BJ (cell line): ENCODE measurements at places on chromosomes 2 and 18.

DNA sequence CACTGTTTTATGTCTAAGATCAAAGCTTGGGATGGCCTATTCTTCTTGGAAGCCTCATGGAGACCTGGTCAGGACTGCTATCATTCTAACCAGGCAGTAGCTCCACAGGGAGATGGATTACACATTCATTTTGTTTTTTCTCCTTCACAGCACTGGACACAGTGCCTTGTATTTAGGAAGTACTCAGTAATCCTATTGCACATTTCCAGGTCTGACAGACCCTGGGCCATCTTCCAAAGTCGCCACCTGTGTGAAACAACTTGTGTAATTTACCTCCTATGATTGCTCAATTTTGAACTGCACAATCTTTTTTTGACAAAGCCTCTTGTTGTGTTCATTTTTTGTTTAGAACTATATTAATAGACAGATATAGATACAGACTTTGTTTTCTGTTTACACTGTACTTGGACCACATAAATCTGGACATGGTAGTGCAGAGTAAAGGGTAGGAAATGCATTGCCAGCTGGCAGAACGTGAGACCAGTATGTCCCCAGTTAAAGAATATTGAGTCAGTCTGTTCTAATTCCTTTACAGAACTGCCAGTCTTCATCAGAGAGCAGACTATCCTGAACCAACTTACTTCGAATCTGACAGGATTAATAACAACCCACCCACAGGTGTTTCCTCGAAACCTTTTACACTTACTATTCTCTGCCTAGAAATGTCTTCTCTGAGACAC, 277.8 kb upstream of the CYRIA start:
- DNase-seq, result no peak

DNA sequence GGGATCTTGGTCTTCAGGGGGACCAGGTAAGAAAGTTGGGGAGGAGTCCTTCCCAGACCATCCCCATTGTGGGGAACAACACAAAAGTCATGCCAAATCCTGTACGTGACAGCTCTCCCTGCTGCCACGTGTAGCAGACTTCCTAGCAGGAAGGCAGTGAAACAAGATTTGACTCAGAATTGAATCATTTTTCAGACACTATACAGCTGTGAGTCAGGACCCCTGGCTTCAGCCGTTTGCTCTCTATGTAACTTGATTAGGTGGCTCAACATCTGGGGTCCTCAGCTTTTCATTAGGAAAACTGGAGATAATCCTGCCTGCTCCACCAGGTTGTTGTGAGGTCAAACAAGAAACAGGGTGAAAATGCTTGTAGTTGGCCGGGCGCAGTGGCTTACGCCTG, 32.9 kb upstream of the PDCL3 start:
- no peak for DNase-seq

GRCh38 chr2:11698009-11698922, 28.3 kb upstream of the NTSR2 start:
- no peak for DNase-seq

DNA sequence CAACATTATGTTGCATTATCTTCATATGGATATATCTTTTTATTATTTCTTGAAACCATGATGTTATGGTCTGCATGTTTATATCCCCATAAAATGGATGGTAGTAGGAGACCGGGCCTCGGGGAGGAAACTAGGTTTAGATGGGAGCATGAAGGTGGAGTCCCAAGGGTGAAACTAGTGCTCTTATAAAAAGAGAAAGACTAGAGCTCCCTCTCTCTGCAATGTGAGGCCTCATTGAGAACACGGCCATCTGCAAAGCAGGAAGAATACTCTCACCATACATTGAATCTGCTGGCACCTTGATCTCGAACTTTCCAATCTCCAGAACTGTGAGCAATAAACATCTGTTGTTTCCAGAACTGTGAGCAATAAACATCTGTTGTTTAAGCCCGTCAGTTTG, 64.0 kb downstream of the NXPH2 start:
- no peak for DNase-seq

DNA sequence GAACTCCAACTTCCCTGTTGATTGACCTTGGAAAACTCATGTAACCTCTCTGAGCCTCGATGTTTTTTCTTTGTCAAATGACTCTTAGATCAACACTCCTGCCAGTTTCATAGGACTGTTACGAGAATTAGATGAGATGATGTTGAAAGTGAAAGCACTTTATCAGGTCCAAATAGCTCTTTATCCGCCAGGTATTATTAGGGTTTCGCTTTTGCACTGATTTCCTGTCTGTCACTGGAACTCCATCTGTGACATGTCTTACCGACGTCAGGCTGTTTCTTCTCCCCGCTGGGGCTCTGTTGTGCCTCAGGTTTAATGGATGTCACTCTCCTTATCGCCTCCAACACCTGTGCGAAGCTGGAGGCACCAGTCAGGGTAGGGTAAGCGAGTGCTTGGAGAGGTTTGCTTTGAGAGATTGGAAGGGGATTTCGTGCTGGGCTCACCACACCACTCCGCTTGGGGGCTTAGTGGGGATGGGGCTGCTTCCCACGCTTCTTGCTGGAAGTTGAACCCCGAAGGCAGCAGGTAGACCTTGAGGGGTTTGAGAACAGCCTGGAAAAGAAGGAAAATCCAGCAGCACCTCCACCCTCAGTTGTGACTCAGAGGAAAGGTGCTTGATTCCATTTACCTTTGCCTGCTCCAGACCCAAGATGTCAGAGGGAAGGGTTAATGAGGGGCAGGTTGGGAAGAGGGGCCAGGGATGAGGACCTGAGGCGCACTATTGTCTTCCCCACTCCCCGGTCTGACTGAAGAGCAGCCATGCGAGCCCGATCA, 4.3 kb downstream of the GAD1 start:
- DNase-seq, result no peak

DNA sequence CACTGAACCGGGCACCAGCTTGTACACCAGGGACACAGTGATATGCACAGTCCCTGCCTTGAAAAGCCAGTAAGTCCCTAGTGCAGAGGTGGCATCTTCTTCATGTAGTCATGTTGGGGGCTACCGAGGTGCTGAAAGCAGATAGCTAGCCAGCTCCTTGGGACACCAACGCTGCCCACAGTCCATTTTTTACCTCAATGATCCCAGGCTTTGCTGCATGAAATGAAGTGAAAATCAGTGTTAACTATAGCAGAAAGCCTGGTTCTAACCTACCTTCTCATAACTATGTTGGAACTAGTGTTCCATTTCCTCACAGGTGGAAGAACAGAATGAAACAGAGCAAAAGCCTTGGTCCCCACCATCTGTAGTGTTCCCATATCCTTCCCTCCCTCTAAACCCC, 66.6 kb upstream of the EML6 start:
- DNase-seq, result no peak

DNA sequence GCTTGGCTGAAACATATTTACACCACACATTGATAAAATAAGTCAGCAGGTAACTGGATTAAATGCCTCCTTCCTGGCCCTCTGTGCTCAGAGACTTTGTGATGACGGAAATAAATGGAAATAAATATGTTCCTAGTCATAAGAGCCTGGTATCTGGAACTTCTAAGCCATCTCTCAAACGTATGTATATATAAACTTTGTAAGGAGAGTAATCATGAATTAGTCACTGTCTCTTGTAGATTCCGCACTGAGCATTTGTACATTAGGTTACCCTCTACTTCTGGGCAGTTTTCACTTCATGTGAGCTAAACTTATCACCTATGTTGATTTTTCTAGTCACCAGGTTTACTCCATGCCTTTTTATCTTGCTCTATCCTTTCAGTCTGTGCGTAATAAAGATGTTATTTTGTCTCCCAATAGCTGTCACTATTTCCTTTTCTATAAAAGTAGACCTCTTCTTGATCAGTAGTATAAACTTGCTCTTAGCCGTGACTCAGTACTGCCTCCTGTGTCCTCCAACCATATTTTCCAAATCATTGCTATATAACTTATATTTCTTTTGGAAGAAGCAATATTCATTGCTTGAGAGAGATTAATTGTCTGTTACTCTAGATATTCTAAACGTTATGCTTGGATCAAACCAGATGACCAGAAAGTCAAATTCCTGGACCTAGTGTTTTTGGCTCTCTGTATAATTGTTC, 53.2 kb downstream of the FEZ2 start:
- no peak for DNase-seq

DNA sequence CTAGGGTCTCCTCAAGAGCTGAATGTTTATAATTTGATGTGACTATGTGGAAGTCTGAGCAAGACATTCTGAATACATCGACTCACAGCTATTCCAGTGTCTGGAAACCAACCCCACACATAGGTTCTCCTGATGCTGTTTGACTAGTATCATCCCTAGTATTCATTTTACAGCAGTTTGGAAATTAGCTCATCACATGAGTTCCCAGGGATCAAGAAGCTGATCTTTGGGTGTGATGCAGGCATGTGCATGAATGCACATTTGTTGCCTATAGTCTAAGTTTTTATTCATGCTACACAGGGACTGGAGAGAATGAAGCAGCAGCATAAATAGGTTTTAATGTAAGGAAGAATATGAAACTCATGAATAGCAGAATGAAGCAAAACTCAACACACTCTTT, 284.3 kb upstream of the SPRED2 start:
- no peak for DNase-seq

- DNase-seq, result no peak
These were observed 110.3 kb upstream of the ODC1 start for GRCh38 chr2:10558281-10559030.
